ENCODE measurements at places on chromosomes 3 and 15.

GRCh38 chr15:72991026-72991425 lies 61.2 kb upstream of the NEO1 start:
- DNase-seq, result no peak

GRCh38 chr3:177111541-177111949 lies 85.7 kb downstream of the TBL1XR1 start:
- no peak for DNase-seq

DNA sequence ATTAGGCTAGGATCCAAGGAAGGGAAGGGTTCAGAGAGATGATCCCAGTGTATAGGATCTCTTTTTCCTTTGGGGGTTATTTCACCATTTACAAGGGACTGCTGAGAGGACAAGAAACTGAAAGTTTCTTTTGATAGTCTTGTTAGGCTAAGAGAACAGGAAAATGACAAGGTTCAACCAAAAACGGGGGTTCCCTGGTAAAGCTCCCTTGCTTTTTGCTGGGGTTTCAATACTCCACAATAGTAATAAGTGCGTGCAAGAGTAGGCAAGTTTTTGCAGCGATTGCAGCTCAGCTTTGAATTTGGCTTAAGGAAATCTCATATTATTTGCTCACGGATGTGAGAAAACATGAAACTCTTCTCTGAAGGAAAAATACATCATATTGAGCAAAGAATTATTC lies 18.8 kb upstream of the SUSD5 start:
- no peak for DNase-seq

- DNase-seq, result no peak
These were observed 84.7 kb downstream of the PPP2R3A start for GRCh38 chr3:136050250-136050649.

- DNase-seq, result no peak
These were observed 1078.2 kb downstream of the ZPLD1 start for GRCh38 chr3:103513003-103513402.

DNA sequence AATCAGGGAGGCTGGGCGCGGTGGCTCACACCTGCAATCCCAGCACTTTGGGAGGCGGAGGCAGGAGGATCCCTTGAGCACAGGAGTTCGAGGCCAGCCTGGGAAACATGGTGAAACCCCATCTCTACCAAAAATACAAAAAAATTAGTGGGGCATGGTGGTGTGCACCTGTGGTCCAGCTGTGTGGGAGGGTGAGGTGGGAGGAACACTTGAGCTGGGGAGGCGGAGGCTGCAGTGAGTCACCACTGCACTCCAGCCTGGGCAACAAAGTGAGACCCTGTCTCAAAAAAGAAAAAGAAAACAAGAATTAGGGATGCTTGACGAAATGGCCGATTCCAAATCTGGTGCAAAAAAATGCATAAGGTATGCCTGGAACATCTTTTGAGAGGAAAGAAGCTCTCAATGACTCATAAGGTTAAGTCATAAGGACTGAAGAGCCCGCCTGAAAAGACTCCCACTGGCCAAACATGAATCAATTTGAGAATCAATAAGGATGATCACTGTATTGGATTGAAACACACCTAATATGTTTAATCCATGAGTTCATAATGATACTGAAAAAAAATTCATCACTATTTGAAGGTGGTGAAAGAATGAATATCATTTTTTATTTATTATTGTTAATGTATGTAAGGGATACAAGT lies 27.7 kb downstream of the BLM start:
- no peak for DNase-seq

- DNase-seq, result no peak
These were observed 93.2 kb upstream of the IQSEC1 start for GRCh38 chr3:13166243-13167063.

- peak; percentile 80 for DNase-seq
These were observed 146.6 kb downstream of the TBL1XR1 start for GRCh38 chr3:177050501-177051237.

GRCh38 chr3:170869239-170869590 lies 780 bp downstream of the RPL22L1 start:
- peak; percentile 58 for DNase-seq

DNA sequence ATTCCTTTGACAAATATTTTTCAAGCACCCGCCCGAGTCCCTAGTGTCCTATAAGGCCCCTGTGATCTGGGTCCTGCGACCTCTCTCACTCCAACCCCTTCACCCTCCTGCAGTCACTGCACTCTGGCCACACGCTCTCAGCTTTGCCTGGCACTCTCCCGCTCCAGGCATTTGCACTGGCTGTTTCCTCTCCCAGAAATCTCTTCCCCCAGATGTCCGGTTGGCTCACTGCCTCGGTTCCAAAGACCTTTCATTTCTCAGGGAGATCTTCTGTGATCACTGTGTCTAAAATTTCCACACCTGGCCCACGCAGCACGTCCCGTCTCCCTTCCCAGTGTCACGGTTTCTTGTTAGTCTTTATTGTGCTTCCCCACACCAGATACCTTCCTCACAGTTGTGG lies 97.4 kb downstream of the WNT7A start:
- no peak for DNase-seq

DNA sequence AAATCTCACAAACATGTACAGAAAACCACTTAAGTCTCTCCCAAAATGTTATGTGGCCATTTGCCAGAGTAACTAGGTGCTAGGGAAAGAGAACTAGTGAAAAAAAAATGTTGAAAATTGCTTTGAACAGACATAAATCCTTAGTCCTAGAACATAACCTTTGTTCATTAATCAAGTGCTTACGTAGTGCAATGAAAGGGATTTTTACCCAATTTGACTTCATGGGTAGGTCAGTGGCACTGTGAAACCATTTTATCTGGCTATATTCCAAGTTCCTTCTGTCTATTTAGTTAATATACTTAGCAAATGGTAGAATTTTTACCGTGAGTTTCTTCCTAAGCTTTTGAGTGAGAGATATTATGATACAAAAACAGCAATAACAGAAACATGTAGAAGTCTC lies 209.4 kb downstream of the DIPK2A start:
- no peak for DNase-seq
